Spinal cord (tissue), 10 donors: ENCODE measurements at places on chromosomes 7 and 10. TPM values are rescaled to one million over a fixed set of nuclear protein-coding genes. Genes with fewer than 3 reads are reported as not detected.

DNA sequence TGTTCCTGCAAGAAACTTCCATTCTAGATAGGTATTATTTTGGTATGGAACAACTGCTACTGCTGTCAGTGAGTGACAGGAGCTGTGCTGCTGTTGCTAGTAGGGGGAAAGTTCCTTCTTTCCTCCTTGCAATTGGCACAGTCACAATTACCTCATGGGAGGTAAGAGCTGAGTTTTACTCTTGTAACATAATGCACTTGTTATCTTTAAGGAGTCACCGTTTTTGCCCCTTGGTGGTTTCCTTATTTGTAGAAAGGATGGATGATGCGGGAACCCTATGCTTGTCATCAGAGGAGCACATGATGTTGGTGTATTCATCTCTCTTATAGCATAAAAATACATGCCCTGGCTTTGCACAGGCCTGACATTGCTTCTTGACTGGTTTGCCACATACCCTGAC is 234.7 kb upstream of the NPY start:
- DNase-seq: no peak

- no peak for DNase-seq
Measured at GRCh38 chr7:99793443-99793842, 9.5 kb upstream of the CYP3A4 start.

- no peak for DNase-seq
Measured at GRCh38 chr7:96284835-96285234, 37.1 kb downstream of the SLC25A13 start.

CASP2 gene
- 17.6 TPM for total RNA-seq

- DNase-seq: no peak
Measured at GRCh38 chr10:77605466-77605865, 32.1 kb downstream of the KCNMA1 start.

ITGB8 gene
- total RNA-seq: 193 TPM

- no peak for DNase-seq
Measured at GRCh38 chr10:109062371-109062770, 860.9 kb downstream of the XPNPEP1 start.

DNA sequence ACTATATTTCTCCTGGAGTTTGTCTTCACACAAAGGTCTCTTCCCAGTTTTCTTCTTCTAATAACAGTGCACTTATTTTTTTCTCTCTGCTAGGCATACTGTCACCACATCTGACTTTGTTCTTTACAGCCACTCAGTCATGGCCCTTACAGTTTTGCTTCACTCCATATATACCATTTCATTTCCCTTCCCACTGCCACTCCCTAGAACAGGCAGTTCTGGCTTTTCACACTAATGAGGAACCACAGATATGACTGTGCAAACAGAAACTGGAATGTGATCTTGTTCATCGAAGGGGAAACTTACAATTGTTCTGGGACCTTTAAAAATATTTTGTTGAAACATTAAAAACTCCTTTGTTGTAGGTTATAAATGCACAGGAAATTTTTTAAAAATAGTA is 67.3 kb downstream of the EPDR1 start:
- no peak for DNase-seq

- no peak for DNase-seq
Measured at GRCh38 chr7:98115746-98116525, 9.3 kb downstream of the LMTK2 start.

- no peak for DNase-seq
Measured at GRCh38 chr7:41130561-41131236, 572.2 kb downstream of the INHBA start.

PRTFDC1 gene
- 28.7 TPM for total RNA-seq

- no peak for DNase-seq
Measured at GRCh38 chr10:73732426-73732825, 11.7 kb upstream of the SEC24C start.

- DNase-seq: no peak
Measured at GRCh38 chr10:126090443-126090842, 194.1 kb downstream of the FANK1 start.

TUBB8 gene
- not detected for total RNA-seq

- no peak for DNase-seq
Measured at GRCh38 chr10:88848499-88848898, 3.1 kb downstream of the ANKRD22 start.

DNA sequence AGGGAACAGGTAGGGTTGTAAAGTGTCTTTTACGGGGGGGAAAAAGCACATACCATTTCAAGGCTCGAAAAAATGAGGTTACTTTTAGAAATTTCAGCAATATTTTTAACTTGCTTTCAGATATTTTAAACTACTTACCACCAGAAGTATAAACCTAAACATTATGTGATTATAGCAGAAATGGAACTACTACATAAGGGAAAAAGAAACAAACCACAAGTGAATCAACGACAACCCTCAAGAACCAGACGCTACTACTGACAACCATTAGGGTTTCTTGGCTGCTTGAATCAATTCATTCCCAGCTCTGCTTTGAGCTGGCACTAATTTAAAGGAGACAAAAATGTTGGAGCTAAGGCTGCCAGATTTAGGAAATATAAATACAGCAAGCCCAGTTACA is 80.1 kb downstream of the ZFAND4 start:
- no peak for DNase-seq

GBX1 gene
- total RNA-seq: 2.4 TPM

GRCh38 chr10:97612386-97612785 is 20.9 kb downstream of the MORN4 start:
- DNase-seq: no peak

DNA sequence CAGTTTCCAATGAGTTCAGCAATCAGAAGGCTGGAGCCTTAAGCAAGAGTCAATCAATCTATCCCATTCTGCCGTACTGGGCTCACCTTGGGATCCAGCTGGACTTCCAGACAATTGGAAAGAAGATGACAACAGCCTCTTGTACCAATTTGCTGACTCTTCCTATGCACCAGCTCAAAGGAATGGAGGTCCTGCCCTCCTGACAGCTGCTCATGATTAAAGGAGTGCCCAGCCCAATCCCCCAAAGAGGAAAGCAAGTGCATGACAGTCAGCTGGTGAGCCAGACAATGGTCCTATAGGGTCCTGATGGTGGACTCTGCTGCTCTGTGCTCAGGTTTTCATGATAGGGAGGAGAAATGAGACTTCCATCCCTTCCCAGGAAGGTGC is 25.1 kb downstream of the VSTM4 start:
- DNase-seq: no peak

GRCh38 chr10:13917791-13918190 is 331.0 kb downstream of the PRPF18 start:
- no peak for DNase-seq

GRCh38 chr10:6204063-6204340 is 1.3 kb downstream of the PFKFB3 start:
- DNase-seq: no peak

GRCh38 chr10:77625379-77625778 is 12.2 kb downstream of the KCNMA1 start:
- no peak for DNase-seq

DNA sequence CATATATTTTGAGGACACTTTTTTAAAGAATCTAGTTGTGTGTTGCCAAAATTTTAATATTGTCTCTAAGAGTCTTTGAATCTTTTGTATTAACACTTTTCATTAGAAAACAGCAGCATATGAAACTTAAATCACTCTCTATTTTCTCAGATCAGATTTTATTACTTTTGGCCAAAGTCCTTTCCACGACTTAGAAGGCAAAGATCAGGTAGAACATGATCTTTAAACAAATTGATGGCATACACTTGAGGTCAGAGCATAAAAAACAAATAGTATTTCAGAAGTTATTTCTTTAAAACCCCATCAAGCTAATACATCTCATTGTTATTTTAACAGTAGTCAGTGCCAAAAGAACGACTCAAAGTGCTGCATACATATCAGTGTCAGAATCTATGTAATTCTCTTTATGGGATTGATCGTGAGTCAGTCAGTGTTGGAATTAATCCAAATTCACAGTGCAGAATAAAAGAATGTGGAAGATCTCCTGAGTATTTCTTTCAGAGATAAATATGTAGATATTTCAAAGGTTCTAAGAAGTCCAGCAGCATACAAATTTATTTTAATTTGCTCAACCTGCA is 9.6 kb upstream of the AGMO start:
- no peak for DNase-seq

DNA sequence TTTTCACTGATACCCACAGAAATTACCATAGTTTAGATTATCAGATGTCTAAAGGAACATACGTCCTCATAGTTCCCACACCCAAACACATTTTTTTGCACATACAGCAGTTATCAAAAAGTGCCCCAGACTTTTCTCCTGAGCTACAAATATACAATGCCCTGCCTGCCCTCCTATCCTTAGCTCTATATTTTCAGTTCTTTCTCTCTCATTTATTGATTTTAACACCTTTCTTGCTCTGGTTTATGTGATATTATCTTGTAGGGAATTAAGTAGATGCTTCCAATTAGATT is 25.1 kb upstream of the SGMS1 start:
- no peak for DNase-seq

CHST12 gene
- total RNA-seq: 3.6 TPM

DNA sequence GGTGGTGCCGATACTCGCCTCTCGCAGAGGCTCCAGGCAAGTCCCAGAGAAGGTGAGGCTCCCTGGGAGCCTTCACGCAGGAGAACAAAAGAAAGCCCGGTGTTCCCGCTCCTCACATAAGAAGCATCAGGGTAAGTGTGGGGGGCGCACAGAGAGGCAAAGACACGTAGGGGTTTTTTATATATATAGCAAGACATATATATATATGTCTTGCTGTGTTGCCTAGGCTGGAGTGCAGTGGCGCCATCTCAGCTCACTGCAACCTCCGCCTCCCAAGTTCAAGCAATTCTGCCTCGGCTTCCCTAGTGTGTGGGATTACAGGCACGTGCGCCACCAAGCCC is 61.3 kb downstream of the PDIA4 start:
- no peak for DNase-seq

DNA sequence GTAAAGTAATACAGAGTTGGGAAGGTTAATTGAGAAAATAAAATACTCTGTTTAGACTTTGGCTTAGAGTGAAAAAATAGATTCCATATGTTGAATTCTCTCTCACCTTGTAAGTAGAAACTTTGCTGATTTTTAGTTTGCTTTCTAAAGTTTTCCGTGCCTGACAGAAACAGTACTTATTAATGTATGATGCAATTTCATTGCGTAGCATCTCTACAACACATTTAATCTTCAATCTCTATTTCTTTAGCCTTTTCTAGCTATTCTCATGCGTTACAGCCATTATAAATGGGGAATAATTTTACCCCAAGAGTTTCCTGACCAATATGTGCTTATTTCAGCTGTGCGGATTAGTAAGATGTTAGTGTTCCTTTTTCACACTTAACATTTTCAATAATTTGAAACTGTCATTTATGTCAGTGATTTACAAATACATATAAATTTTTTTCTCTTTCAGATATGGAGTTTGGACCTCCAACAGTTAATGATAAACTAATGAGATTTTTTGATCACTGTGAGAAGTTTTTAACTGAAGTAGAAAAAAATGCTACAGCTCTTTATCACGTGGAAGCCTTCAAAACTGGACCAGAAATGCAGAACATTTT is 3.3 kb downstream of the MINPP1 start:
- no peak for DNase-seq

DNA sequence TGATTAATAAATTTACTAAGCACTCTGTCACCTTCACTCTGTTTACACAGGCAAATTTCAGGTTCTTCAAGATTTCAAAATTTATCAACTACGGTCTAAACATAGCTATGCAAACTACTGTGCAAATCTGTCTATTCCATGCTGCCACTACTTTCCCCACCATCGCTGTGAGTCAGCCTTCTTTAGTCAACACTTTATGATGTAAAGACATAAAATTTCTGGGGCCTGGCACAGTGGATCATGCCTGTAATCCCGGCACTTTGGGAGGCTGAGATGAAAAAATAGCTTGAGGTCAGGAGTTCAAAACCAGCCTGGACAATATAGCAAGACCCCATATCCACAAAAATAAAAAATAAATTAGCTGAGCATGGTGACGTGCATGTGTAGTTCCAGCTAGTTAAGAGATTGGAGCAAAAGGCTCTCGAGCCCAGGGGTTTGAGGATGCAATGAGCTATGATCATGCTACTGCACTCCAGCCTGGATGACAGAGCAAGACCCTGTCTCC is 42.6 kb downstream of the CNOT4 start:
- DNase-seq: no peak

DNA sequence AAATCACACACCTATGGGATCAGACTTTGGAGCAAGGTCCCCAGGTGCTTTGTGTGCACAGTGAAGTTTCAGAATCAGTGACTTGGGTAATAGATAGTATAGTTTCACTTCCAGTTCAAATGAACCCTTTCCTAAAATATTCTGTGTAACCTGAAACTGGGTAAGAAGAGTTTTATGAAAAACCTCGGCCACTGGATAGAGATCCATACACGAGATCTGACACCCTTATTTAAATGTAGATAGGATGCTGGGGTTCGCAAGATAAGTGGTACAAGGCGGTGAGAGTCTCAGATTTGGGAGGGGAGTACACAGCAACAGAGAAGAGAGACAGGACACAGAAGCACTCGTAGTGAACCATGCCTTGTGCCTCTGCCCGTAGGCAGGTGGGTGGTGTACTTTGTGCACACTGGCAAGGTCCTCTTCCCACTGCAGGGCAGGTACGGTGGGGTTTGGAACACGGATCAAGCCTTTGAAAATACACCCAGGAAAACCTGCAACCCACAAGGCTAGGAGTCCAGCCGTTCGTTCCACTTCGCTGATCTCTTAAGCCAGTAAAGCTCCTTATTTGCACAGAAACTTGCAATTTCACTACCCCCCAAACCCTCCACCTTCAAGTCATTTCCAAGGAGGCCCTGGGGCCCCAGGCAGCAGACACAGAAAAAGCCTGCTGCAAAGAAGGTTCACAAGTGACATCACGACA is 162.8 kb downstream of the USP6NL start:
- DNase-seq: no peak

- peak; percentile 96 for DNase-seq
Measured at GRCh38 chr7:92447345-92448204, at the start of gene GATAD1. Gene GATAD1 (plus strand): TSS chr7:92447482. CDS start chr7:92447730, 248 bp downstream.

DNA sequence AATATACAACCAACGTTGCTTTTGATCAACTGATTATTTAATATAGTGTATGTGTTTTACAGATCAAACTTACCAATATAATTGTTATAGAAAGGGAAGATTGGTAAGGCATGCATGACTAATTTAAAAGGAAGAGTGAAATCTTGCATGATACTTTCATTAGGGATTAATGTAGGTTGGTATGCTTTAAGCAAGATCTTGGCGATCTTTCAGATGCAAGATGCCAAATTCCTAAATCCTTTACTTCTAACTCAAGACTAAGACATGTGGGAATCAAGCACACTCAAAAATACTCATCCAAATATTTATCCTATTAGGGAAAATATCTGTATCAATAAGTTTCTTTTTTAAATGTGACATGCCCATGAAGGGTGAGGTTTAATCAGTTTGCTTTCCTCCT is 321.4 kb upstream of the MEOX2 start:
- no peak for DNase-seq

DNA sequence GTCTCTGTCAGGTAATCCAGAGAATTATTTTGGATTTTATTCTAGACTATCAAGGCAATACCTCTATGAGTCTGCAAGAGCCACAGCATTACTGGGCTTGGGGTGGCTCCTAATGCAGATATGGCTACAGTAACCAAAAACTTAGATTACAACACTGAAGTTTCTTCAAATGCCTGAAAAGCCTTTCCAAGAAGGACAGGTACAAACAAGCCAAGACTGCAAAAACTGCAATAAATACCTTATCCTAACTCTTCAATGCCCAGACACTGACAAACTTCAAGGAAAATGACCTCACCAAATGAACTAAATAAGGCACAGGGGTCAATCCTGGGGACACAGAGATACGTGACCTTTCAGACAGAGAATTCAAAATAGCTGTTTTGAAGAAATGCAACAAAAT is 82.0 kb downstream of the TES start:
- DNase-seq: no peak

DGKI gene
- 21.5 TPM for total RNA-seq
